ENCODE measurements at places on chromosomes 13 and 19. TPM values are rescaled to one million over a fixed set of nuclear protein-coding genes. Genes with fewer than 3 reads are reported as not detected.

The SMIM44 gene
- not detected for total RNA-seq

The KCNN4 gene
- total RNA-seq, result 4.3 TPM

The TMEM272 gene
- total RNA-seq, result not detected

The SIGLEC7 gene
- 0.85 TPM for total RNA-seq

The CEBPA gene
- 10.4 TPM for total RNA-seq

The CEACAM21 gene
- total RNA-seq, result 2.1 TPM

The KIRREL2 gene
- not detected for total RNA-seq

The ZBTB45 gene
- total RNA-seq, result 3.3 TPM

The CIC gene
- total RNA-seq, result 14.0 TPM

The TMEM150B gene
- 0.48 TPM for total RNA-seq

The SLC7A9 gene
- 0.79 TPM for total RNA-seq

GRCh38 chr13:104953588-104953987, 1581.9 kb downstream of the EFNB2 start:
- DNase-seq, result no peak

DNA sequence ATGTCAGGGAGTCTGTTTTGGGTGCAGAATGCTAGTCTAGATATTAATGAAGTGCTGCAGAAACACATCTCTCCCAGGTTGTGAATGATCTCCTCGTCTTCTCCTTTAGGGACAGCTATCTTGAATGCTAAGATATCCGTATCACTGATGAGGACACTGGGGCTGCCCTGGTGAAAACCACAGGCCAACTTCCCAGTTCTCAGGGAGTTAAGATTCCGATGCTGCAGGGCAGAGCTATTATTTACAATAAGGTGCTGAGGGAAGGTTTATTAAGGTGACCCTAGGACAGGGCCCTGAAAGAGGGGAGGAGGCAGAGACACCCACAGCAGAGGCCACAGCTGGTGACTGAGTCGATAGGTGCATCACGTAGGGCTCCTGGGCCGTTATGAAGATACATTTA, 66.1 kb downstream of the TNFRSF19 start:
- DNase-seq, result no peak

DNA sequence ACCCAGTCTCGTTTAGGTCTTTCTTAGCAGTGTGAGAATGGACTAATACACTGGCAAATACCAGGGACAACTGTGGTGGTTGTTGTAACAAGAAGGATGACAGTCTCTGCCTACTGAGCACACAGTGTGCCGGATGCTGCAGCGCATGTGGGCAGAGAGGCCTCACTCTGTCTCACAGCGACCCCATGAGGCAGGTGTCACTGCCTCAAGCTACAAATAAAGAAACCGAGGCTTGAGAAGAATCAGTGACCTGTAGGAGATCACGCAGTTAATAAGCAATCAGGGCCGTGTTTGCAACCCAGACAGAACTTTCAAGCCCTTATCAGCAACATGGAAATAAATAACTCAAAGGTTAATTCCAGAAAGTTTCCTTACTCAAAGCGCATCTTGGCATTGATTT, 40.5 kb upstream of the GAS6 start:
- DNase-seq, result no peak

DNA sequence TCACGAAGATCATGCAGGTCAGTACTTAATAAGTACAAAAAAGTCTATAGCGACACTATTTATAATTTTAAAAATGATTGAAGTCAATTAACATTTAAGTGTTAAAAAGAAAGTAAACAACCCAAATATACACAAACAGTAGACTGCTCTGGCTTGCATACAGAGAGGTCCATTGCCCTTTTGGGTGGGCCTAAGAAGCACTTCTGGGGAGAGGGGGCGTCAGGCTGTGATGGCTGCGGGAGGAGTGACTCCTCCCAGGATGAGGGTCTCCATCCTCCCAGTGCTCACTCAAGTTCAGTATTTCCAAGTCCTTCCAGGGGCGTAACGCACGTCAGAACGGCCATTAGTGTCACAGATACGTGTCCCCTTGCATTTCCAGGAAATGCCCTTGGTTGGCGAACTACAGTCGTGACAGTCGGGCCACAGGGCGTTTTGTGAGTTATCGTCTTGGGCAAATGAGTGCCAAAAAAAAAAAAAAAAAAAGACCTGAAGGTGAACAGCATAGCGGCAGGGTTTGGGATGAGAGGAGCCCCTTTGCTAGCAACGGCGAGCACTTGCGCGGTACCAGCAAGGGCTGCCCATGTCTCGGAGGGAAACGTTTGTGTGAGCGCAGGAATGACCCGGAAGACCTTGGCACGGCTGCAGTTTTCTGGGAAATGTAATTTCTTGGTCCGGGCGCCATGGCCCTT, at the start of gene SCGB2B2:
TSS of gene SCGB2B2 (minus strand) at position 463 of the 689 bp plus-strand sequence. CDS start 82,596 bp downstream, outside the sequence.
- DNase-seq, result peak; percentile 55

GRCh38 chr13:82634946-82635345, 1247.3 kb downstream of the SLITRK1 start:
- DNase-seq, result no peak

- DNase-seq, result no peak
Measured at GRCh38 chr13:85170372-85170771, 628.8 kb downstream of the SLITRK6 start.

DNA sequence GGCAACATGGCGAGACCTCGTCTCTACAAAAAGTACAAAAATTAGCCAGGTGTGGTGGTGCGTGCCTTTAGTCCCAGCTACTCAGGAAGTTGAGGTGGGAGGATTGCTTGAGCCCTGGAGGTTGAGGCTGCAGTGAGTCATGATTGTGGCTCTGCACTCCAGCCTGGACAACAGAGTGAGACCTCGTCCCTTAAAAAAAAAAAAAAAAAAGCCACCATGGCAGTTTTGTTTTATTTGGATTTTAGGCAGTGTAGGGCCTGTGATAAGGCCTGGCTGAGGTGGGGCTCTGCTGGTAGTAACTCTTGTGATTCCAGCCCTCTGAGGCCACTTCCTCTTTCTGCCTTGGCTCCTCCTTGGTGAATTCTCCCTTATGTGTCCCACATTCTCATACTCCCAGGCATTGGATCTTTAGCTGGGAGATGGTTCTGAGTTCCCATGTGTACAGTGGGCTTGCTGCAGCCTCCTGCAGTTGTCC, 39.2 kb downstream of the GATAD2A start:
- no peak for DNase-seq

GRCh38 chr13:59088716-59089115, 1075.0 kb downstream of the DIAPH3 start:
- no peak for DNase-seq

- DNase-seq, result no peak
Measured at GRCh38 chr13:49374585-49375290, 69.1 kb downstream of the CAB39L start.

GRCh38 chr13:95155093-95155492, 146.2 kb downstream of the ABCC4 start:
- no peak for DNase-seq

DNA sequence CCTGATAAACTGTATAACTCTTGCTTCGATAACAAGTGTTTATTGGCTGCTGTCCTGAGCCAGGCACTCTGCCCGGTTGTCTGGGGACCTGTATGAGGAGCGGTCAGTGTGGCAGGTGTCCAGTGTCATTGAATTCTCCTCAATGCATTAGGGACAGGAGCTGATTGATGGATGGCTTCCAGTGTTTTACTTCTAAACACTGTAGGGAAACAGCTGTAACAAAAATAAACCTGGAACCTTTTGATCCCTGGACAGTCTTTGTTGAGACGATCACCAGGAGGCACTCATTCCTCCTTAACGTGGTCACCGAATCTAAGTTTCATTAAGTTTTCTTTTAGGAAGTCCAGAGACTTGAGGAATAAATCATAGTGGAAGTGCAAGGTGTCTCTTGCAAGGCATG, 17.9 kb downstream of the UBAC2 start:
- no peak for DNase-seq

DNA sequence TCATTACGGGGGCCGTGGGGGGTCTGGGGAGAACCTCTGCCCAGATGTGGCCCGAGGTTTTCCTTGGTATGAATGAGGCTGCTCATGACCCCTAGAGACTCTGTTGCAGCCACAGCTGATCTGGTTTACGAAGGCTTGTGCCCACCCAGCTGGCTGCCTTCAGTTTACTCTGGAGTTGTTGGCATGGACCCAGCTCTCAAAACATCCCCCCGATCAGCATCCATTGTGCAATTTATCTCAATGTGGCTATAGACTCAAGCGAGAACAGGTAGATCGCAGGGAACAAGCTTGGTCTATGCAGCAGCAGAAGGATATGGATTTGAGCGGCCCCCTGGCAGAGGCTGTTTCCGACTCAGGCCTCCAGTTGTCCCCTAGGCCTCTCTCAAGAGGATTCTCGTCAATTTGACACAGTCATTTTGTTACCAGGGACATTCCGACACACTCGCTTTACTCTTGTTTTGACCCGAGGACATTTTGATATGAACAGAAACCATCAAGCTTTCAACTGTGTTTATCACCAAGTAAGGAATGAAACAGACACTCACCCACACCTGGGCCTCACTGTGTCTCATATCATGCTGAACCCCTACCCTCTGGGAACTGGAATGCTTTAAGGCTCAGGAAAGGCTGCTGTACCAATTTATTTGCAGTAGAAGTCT, 161.5 kb downstream of the KATNAL1 start:
- DNase-seq, result no peak

DNA sequence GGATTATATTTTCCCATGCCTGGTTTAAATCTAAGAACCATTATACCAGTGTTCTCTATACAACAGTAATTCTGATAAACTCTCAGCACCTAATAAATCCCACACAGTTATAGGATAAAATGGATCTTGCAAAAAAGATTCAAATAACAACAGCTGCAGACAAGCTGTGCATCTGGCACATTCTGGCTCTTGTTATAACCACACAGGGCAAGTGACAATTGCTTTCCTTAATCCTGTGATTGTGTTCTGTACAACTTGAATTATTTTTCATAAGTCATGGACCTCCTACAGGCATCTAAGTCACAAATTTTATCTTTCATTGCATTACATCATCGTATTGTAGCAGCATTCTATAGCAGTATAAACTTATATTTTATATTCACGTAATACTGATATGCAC, 948.3 kb downstream of the SLITRK1 start:
- no peak for DNase-seq

DNA sequence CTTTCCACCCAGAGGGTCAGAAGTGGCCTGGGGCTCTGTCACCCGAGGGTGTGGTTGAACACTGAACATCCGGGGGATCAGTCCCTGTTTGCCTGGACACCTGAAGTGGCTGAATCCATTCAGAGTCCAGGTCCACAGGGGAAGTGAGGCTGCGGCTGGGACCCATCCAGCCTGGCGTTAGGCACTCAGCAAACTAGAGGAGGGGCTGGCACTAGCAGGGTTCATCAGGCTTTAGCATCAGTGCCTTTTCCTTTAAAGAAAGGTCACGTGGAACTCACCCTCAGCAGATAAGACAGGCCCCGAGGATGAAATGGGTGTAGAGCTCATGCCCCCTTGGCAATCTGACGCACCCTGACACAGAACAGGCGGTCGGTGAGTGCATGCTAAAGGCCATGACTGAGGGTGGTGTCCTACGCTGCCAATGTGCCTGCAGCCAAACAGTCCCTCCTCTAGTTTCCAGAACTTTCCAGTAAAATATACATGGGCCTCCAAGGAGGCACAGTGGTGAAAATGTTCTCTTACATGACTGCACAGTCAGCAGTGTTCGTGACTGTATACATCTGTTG, 72.4 kb upstream of the ARHGEF7 start:
- no peak for DNase-seq

GRCh38 chr19:18771328-18772242, 19.5 kb downstream of the COMP start:
- DNase-seq, result no peak

GRCh38 chr19:54684527-54684926, 21.7 kb downstream of the LILRB4 start:
- DNase-seq, result no peak

DNA sequence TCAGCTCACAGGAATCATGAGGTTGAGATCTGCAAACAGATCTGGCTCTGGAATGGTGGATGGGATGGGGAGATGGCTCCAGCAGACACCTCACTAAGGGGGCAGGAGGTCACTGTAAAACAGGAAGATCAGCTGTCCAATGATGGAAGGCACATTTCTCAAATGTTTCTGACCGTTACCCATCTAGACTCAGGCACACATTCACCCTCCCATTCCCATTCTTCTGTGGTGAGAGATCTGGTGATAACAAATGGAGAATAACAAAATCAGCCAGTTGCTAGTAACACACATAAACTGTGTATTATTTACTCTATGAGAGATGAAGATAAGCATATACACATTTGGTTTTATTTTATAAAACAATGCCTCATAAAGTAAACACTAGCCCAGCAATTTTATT, 235.9 kb downstream of the TSHZ3 start:
- no peak for DNase-seq

- no peak for DNase-seq
Measured at GRCh38 chr13:34263681-34264080, 445.7 kb downstream of the RFC3 start.

- DNase-seq, result no peak
Measured at GRCh38 chr19:51127755-51128154, 3.0 kb downstream of the SIGLEC9 start.

- DNase-seq, result no peak
Measured at GRCh38 chr13:44311011-44311780, 62.4 kb upstream of the SERP2 start.

GRCh38 chr13:106649495-106649894, 81.6 kb upstream of the ARGLU1 start:
- DNase-seq, result no peak

DNA sequence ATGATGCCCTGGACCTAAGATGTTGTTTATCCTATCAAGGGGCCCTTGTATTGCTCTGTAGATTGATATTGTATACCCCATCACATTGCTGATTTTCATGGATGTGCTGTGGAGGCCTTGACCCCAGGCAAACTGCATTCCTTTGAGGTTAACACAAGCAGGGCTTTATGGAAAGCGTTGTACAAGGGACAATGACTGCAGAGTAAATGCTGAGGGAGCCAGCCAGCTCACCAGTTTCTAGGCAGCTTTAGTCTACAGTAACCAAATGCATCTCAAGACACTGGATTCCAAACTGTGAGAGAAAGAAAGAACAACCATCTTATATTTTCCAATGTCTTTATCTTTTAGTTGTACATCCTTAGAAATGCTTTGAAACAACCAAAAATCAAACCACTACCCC, 34.1 kb upstream of the EDNRB start:
- no peak for DNase-seq

- no peak for DNase-seq
Measured at GRCh38 chr13:109883181-109884180, 97.1 kb upstream of the IRS2 start.

- no peak for DNase-seq
Measured at GRCh38 chr13:114115796-114116195, 16.6 kb downstream of the RASA3 start.

DNA sequence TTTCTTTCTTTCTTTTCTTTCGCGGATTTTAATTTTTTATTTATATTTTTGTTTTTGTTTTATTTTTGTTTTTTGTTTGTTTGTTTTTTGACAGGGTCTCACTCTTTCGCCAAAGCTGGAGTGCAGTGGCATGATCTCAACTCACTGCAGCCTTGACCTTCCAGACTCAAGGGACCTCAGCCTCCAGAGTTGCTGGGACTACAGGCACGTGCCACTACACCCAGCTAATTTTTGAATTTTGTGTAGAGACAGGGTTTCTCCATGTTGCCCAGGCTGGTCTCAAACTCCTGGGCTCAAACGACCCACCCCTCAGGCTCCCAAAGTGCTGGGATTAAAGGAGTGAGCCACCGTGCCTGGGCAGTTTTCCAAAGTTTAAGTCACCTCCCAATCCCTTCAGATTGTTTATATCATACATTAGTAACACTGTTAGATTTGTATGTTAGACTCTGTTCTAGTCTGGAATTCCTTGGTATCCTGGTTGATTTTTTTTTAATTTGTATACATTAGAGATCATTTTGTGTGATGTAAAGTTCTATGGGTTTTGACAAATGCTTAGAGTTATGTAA, 597.3 kb downstream of the DCT start:
- no peak for DNase-seq

Data from urinary bladder (tissue), 4 donors.